Left hindlimb (tissue), 1 donor: ENCODE measurements at places on chromosomes 11 and 22.

- no peak for DNase-seq
Observed at GRCh38 chr22:27766679-27767078, 34.9 kb downstream of the MN1 start.

GRCh38 chr11:46055371-46055770 is 65.9 kb downstream of the PHF21A start:
- DNase-seq: no peak

GRCh38 chr11:64799623-64800302 is 3.3 kb downstream of the MAP4K2 start:
- DNase-seq: no peak

DNA sequence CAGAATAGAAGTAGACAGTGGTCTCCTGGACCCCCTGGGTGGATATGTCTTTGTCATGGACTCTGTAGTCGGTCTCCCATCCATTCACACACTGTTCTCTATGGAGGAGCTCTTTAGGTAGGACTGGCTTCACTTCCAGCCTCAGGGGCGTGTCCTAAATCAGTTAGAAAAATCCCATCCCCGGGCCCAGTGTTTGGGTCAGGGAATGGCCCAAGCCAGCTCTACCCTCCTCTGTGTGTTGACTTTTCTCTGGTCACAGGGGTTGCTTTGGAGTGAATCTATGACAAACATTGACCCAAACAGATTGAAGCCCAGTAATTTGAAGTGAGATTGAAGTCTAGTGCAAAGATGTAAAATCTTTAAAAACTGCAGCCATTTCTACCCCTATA is 34.0 kb downstream of the WEE1 start:
- no peak for DNase-seq

GRCh38 chr11:129457321-129457720 is 81.7 kb downstream of the BARX2 start:
- no peak for DNase-seq

DNA sequence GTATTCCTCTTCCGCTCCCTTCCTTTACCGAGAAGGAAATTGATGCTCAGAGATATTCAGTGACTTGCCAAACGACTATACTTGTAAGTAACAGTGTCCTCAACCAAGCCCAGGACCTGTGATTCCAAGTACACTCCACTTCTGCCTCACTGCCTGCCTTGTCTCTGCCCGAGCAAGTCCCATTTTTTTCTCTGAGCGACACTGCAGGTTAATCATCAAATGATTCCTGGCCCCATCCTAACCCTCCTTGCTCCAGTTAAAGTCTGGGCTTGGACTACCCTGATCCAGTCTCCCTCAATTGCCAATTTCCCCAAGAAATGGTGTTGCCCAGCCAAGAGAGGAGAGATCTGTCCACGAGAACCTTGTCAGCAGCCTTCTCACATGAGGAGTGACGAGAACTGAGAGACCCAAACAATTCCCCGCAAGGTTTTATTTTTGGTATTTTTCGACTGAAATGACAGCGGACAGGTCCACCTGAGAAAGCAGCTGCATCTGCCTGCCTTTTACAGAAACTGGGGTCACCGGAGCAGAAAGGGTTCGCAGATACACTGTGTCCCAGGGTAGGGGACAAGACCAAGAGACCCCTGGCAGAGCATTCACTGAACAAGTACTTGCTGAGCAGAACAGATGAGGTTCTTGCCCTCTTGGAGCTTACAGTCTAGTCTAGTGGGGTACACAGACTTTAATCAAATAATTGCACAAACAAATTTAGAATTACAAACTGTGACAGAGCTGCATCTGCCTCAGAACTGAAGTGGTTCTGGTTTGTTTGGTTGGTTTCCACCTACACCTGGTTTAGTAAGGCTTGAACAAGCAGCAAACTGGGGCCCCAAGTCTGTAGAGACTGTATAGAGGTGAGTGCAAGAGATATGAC is 11.4 kb downstream of the POU2AF1 start:
- no peak for DNase-seq

DNA sequence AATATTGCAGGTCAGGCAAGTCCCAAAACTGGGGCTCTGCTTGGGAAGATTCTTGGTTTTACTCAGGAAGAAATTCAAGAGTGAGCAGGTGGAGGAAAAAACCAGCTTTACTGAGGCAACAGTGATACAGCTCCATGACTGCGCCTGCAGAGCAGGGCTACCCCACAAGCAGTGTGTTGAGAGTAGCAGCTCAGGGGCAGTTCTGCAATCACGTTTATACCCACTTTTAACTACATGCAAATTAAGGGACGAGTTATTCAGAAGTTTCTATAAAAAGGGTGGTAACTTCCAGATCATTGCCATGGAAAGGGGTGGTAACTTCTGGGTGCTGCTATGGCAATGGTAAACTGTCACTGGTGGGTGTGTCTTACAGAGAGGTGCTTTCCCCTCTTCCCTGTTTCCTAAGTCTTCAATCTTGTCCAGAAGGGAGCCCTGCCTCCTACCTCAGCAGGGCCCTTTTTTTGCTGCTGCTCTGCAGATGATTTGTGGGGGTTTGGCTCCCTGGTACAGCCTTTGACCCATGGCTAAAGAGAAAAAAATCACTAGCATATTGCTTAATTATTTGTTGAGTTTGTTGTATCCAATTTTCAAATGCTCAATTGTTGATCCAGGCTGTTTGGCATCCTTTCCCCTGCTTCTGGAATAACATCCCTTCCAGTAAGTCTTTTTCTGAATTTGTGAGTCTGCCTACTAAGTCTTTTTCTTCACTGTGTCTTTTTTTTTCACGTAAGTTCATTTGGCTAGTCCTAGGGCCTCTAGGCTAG is 30.0 kb upstream of the ME3 start:
- no peak for DNase-seq

DNA sequence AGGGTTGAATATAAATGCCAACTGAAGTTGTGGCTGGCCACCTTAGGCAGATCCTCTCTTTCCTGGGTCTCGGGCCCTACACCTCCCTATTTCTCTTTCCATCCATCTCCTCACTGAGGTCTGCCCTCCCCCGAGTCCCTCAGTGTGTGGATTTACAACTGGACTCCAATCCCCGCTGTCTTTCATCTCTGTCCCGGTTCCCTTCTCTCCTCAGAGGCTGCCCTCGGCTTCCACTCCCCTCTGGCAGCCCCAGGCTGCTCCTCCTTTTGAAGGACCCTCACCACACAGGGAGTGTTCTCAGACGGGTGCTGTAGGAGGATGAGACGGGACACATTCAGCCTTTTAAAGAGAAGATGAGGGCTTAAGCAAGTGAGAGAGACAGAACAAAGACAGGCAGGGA is 167.1 kb downstream of the ST3GAL4 start:
- no peak for DNase-seq

- no peak for DNase-seq
Observed at GRCh38 chr11:12195768-12196167, 85.4 kb downstream of the MICAL2 start.

GRCh38 chr22:43240614-43241013 is 53.7 kb upstream of the TTLL12 start:
- no peak for DNase-seq

DNA sequence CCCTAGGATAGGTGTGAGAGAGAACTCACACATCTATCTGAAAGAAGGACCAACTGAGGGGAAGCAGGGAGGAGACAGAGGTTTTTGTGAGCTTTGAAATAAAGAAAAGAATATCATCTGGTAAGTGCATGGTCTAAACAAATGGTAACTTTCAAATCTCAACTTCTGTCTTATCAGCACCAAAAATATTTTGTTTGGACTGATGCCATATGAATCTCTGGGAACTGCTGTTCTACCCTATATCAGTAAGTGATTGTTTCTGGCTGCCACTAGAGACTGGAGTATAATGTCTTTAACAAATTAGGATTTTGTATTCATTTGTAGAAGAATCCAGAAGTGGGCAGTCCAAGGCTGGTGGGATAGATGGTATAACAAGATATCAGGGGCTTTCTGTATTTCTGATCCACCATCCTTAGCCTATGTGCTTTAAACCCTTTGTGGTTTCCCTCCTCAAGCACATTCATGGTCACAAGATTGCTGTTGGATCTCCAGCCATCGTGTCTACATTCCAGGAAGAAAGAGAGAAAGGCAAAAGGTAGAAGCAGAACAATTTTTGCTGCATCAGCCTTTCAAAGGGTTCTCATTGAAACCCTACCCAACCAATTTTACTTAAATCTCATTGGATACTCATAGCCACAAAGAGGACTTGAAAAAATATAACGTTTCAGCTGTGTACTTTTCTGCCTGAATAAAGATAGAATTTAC is 4.7 kb downstream of the HEPHL1 start:
- no peak for DNase-seq

GRCh38 chr22:30649430-30650007 is 13.9 kb downstream of the SLC35E4 start:
- DNase-seq: no peak

GRCh38 chr22:42623301-42623751 is 8.6 kb upstream of the POLDIP3 start:
- no peak for DNase-seq

GRCh38 chr11:121773076-121773475 is 320.3 kb upstream of the SORL1-AS1 start:
- no peak for DNase-seq

DNA sequence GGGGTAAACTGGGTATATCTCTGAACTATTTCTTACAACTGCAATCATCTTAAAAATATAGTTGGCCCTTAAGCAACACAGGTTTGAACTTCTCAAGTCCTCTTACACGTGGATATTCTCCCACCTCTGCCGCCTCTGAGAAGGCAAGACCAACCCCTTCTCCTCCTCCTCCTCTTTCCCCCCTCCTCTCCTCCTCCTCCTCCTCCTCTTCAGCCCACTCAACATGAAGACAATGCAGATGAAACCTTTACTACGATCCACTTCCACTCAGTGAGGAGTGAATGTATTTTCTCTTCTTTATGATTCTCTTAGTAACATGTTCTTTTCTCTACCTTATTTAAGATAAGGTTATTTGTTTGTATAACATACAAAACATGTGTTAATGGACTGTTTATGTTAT is 20.0 kb downstream of the SHANK2 start:
- DNase-seq: no peak

GRCh38 chr11:130112071-130112830 is 42.6 kb downstream of the APLP2 start:
- no peak for DNase-seq
